ENCODE measurements at places on chromosomes 5 and 9. TPM values are rescaled to one million over a fixed set of nuclear protein-coding genes. Genes with fewer than 3 reads are reported as not detected.

DNA sequence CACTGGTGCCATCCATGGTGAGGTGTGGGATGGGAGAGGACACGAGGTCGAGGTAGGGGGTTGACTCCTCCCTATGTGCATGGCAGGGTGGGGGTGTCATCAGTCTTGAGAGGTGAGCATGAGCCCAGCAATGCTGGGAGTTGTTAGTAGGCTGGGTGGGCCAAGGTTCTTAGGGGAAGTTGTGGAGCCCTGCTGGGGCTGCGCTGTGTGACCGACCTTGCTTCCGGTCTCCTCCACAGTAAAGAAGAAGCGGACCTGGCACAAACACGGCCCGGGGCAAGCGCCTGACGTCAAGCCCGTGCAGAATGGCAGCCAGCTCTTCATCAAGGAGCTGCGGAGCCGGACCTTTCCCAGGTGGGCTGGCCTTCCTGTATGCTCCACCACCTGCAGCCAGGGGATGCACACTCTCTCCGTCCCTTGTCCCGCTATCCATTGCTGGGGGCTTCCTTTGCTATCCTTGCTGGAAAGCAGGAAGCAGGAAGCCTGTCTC is 59.8 kb downstream of the PHF2 start:
- no peaks in the 10 kb centered on the region for H3K27me3 ChIP-seq
- H3K4me3 ChIP-seq: no peak overlapping the region
- H3K27ac ChIP-seq: no peak overlapping the region
- peaks cover 49% of the 10 kb centered on the region for H3K36me3 ChIP-seq
- no peaks in the 10 kb centered on the region for H3K4me1 ChIP-seq

DNA sequence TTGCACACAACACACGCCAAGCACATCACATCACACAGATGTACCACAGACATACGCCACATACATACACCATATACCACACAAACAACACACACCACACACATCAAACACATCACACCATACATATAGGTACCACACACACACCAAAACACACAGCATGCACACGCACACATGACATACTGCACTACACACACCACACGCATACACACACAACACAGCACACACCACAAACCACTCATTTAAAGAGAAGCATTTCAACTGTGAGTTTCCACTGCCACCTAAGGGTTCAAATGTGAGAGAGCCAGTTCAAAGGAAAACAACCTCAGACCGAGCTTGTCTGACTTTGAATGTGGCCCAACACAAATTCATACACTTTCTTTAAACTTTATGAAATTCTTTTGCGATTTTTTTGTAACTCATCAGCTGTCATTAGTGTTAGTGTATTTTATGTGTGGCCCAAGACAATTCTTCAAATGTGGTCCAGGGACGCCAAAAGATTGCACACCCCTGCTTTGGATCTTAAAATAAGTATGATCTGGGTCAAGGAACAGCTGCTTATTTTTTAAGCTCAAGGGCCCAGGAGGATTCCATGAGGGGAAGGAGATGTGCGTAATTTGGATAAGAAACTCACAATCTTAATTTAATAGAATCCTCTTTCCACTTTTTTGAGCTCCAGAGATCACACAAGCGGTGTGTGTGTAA is 494.6 kb downstream of the GADD45G start:
- DNase-seq: peak; percentile 47
- H3K36me3 ChIP-seq: no peaks in the 10 kb centered on the region
- peaks cover 3% of the 10 kb centered on the region for H3K27me3 ChIP-seq
- peaks cover 6% of the 10 kb centered on the region for H3K4me1 ChIP-seq

DNA sequence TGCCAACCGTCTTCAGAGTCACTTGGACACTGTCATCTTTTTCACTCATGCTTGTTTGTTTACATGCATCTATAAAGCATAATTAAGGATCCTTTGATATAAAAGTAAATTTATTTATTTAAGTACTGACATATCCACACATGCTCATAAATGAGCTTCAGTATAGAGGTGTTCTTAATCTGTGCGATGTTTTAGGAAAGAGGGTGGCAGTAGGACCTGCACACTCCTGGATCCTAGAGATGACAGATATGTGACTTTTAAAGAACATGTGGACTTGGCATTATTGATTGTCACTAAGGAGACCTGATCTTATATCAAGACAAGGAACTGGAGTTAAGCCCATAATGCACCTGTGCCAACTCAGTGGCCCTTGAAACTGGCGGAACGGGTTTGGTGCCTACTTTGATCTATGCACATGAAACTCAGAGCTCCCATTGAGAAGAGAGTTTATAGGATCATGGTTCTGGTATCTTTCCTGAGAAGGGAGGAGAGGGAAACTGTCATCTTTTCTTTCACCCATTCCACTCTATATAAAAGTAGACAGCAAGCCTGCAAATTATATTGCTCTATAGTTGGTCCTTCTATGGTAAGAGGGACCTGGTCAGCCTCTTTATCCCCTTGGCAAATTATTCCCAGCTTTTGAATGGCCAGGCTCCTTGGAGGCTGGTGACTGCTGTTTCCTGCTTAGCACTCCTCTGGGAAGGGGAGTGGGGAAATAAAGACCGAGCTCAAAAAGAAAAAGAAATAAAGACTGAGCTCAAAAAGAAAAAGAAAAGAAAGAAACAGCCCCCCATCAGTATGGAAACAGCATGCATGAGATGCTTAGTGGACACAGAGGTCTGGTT is 57.8 kb upstream of the LIFR start:
- H3K4me3 ChIP-seq: no peak overlapping the region

DNA sequence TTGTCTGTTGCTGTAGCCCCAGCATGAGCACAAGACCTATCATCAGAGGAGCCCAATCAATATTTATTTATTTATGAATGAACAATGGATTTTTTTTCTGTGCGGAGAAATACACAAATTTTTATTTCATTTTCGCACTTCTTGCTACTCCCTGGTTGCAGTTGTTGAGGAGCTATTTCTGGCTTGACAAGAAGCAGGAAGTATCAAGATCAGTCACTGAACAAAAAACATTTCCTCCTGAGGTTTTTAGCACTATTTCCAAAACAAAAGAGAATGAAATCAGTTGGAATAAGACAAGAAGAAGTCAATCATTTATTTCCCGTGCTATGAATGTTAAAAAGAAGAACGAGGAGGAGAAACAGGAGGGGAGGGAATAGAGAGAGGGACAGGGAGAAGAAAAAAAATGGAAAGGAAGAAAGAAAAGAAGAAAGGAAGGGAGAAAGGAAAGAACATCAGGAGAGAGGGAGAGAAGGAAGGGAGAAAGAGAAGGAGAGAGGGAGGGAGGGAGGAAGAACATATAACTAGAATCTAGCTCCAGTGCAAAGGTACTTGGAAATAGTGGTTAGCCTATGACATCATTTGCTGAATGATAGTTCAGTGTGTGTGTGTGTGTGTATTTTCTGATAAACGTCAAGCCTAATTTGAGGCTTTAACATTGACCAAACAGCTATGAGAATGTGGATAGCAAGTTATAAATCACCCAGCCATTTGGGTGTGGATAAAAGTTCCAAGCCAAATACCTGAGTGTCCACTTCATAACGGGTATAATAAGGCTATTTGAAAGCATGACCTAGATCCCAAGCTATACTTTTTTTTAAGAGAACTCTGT is 586.0 kb downstream of the EBF1 start:
- no peaks in the 10 kb centered on the region for H3K27me3 ChIP-seq
- peak overlapping the region; percentile 74 for H3K27ac ChIP-seq
- peak overlapping the region; percentile 55 for H3K4me3 ChIP-seq
- DNase-seq: peak; percentile 25
- H3K36me3 ChIP-seq: no peaks in the 10 kb centered on the region

- H3K4me3 ChIP-seq: no peak overlapping the region
- no peaks in the 10 kb centered on the region for H3K4me1 ChIP-seq
- no peak overlapping the region for H3K27ac ChIP-seq
- H3K27me3 ChIP-seq: no peaks in the 10 kb centered on the region
- H3K36me3 ChIP-seq: no peaks in the 10 kb centered on the region
- no peak for DNase-seq
Observed at GRCh38 chr5:149429839-149430721, 51.0 kb upstream of the IL17B start.

DNA sequence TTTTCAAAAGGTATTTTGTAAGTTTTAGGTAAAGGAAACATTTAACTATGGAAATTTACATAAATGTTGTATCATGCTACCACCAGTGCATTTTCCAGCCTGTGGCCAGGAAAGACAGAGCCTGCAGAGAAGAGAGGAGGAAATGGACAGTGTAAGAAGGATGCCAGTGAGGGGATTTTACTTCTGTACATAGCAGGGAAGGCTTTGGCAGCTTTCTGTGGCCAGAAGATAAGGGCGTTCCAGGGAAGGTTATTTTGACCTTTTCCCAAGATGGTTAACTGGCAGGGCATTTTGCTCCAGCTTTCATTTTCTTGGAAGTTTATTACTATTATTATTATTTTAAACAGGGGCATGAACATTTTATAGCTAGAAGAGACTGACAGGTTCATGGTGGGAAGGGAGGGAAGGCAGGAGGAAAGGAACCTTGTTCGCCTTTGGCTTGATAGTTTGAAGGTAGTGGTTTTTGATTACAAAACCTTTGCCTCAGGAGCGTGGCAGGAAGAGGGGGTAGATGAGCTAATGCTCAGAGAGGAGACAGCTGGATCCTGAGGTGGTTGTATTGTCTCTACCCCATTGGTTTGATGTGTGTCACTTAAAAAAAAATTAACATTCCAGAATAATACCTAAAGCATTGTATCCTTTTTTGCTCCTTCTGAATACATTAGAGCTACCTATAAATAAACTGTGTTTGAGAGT is 4.1 kb downstream of the ISOC1 start:
- H3K4me1 ChIP-seq: peaks cover 11% of the 10 kb centered on the region
- no peak overlapping the region for H3K4me3 ChIP-seq
- no peaks in the 10 kb centered on the region for H3K36me3 ChIP-seq
- H3K27me3 ChIP-seq: no peaks in the 10 kb centered on the region
- DNase-seq: no peak

GRCh38 chr5:115869256-115869795 is 27.6 kb downstream of the AP3S1 start:
- H3K4me1 ChIP-seq: no peaks in the 10 kb centered on the region
- peaks cover 20% of the 10 kb centered on the region for H3K36me3 ChIP-seq
- H3K27ac ChIP-seq: no peak overlapping the region

DNA sequence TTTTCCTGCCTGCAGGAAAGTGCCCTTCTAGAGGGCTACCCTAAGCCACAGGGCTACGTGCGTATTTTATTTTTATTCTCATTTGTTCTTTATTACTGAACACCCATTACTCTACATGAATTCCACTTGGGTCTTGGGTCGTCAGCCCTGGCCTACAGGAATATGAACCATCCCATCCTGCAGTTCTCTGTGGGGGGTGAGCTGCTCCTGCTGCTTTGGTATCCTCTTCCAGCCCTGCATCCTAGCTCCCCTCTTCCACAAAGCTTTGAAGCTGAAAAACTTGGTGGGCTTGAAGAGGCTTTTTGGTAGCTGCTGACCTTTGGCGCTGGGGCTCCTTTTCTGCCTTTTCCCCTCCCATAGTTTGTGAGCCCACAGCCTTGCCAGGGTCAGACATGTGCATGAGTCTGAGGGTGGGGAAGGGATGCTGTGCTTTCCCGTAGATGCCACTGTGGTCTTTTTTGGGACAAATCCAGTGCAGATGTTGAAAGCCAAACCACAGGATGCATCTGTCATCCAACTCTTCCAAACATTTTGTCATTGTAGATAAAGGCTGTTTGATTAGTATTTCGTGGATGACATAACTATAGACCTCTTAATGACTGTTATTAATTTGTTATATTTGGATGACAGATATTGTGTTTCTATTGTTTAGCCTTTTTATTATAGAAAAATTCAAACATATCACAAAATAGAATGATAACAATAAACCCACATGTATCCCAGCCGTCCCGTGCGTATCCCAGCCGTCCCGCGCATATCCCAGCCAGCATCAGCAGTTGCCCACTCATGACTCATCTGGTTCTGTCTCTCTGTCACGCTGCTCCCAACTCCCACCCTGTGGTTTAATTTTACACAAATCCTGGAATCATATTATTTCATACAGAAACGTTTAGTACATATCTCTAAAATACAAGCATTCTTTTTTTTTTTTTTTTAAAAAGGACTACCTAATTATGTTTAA is 43.9 kb downstream of the SLC46A2 start:
- no peaks in the 10 kb centered on the region for H3K27me3 ChIP-seq
- H3K4me1 ChIP-seq: peaks cover 7% of the 10 kb centered on the region
- no peak overlapping the region for H3K27ac ChIP-seq
- H3K4me3 ChIP-seq: no peak overlapping the region
- H3K36me3 ChIP-seq: no peaks in the 10 kb centered on the region

DNA sequence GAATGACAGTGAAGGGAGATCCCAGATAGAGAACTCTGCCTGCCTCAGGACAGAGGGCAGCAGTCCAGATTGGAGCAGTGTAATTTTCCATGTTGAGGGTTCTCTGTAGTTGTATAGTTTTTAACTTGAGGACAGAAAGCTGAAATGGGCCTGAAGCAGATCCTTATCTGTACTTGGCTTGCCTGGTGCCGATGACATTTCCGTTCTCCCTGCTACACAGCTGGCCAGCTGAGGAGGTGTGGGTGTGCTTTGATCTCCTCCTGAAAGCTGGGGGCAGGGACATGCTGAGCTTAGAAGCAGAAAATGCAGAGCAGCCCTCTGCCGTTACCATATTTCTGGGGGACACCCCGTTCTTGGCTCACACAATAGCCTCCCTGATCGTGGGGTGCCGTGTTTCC is 10.5 kb downstream of the GLRX start:
- peaks cover 42% of the 10 kb centered on the region for H3K4me1 ChIP-seq
- DNase-seq: no peak
- no peaks in the 10 kb centered on the region for H3K27me3 ChIP-seq
- H3K4me3 ChIP-seq: no peak overlapping the region

GRCh38 chr9:107732781-107733522 is 243.4 kb upstream of the KLF4 start:
- H3K27me3 ChIP-seq: no peaks in the 10 kb centered on the region
- no peak overlapping the region for H3K4me3 ChIP-seq
- no peaks in the 10 kb centered on the region for H3K36me3 ChIP-seq
- H3K4me1 ChIP-seq: no peaks in the 10 kb centered on the region
- no peak for DNase-seq
- H3K27ac ChIP-seq: no peak overlapping the region

DNA sequence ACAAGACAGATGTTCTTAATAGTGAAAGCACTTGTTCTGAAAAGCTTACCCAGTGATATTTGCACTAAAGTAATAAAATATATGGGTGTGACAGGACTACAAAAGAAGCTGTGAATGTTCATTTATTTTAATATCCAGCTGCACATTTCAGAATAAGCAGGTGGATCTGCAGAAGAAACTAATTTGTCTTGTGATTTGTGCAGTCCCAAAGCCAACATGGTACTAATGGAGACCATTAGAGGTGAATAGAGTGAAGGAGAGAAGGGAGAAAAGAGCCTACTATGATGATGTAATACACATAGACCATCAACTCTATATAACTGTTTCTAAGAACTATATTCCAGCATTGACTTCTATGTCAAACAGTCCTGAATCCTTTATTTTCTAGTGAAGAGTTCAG is 362.8 kb downstream of the ISL1 start:
- no peaks in the 10 kb centered on the region for H3K36me3 ChIP-seq
- H3K27me3 ChIP-seq: no peaks in the 10 kb centered on the region
- H3K4me1 ChIP-seq: no peaks in the 10 kb centered on the region
- no peak for DNase-seq
- H3K27ac ChIP-seq: no peak overlapping the region

HMGCR gene
- 64.6 TPM for total RNA-seq

PLPP7 gene
- total RNA-seq: 2.9 TPM

PCDHB14 gene
- total RNA-seq: 0.10 TPM

HAVCR2 gene
- total RNA-seq: 2.6 TPM

GPSM1 gene
- 6.3 TPM for total RNA-seq

ENTPD8 gene
- total RNA-seq: not detected

Data from B cell (primary cell).